Activated naive CD4-positive, alpha-beta T cell (primary cell): ENCODE measurements at places on chromosomes 4 and X.

DNA sequence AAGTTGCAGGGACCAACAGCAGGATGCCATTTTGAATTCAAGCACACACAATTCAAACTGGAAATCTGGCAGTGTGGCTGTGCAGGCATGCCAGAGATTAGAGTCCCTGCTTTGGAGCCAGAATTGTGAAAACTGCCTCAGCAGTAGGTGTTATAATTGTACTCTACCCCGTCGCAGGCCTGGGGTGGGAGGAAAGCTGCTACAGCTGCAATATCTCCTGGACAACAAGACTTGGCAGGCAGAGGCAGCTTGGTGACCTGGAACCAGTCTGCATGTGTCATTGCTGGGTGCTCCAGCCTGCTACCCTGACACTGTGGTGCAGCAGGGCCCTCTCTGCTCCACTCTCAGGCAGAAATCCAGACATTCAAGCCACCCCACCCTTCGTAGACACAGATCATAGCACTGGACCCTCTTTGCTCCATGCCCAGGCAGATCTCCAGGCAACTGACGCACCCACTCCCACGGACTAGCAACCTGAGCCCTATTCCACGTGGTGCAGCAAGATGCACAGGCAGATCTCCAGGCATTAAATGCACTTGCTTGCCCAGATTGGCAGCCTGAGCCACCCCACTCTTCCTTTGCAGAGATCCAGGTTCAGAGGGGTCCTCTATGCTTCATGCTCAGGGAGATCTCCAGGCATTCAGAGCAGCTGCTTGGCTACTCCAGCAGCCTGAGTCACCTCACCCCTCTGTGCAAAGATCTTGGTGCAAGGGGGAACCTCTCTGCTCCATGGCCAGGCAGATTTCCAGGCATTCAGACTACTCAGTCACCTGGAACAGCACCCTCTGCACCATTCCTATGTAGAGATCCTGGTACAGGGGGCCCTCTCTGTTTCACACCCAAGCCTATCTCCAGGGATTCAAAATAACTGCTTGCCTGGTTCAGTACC, 140.5 kb downstream of the LRBA start:
- DNase-seq = no peak

GRCh38 chr4:81512757-81513501, 41.2 kb upstream of the RASGEF1B start:
- DNase-seq = no peak

GRCh38 chr4:107734120-107734519, 14.1 kb upstream of the PAPSS1 start:
- DNase-seq = no peak

DNA sequence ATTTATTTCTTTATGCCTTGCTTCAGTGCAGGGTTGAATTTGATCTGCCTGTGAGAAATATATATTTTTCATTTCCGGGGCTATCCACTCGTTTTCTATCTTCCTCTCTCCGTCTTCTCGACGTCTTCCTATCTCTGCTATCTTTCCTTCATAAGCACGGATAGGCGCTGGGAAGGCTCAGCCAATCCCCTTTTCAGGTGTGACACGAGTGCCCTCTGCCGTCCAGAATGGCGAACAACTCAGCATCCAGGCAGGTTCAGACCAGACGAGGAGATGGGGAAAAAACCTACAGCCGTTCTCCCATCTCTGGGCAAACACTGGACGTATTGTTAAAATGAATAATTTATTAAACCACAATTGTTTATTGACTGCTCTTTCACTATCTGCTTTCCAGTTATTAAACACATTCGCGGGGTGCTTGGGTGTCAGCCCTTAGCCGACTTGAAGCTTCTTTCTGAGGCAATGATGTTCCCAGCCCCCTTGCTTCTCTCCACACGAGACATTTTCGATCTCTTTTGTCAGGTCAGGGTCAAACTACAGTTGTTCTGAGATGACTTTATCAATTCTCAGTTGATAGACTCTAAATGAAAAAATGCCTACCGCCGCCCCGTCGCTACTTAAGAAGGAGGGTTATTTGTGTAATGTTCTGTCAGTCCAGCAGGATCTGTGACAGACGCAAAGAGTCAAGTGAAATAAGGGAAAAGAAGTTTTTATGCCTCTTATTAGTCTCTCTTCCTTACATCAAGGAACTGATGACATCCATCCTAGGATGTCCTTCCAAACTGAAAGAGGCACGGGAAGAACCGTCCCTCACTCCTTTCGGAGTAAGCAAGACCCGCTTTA, 96.3 kb upstream of the NOCT start:
- DNase-seq = no peak

- no peak for DNase-seq
Observed at GRCh38 chrX:112839856-112840255, 775 bp downstream of the AMOT start.

- peak; percentile 40 for DNase-seq
Observed at GRCh38 chr4:140152013-140152703, 1.8 kb downstream of the MAML3 start.

- no peak for DNase-seq
Observed at GRCh38 chr4:74772783-74773182, 21.5 kb downstream of the BTC start.

GRCh38 chr4:140372751-140373327, 607 bp upstream of the SCOC start:
- DNase-seq = no peak

GRCh38 chr4:83019794-83020494, 9.3 kb upstream of the LIN54 start:
- DNase-seq = no peak

DNA sequence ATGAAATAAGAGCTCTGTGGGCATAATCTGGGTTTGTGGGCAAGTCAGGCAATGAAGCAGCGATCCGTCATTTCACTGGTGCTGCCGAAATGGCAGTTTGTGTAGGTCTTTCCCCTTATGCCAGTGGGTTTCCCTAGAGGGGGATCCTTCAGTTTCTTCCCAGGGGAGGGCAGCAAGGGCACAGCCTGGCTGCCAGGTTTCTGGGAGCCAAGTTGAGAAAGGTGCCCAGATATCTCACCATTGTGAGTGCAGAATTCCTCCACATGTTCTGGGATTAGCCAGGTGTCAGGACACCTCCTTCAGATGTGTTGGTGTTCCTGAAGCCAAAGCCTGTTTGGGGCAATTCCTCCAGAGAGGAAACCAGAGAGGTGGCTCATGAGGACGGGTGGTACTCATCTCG, 28.0 kb downstream of the MSX1 start:
- DNase-seq = no peak

- DNase-seq = no peak
Observed at GRCh38 chrX:129787336-129788055, 7.7 kb downstream of the SASH3 start.

DNA sequence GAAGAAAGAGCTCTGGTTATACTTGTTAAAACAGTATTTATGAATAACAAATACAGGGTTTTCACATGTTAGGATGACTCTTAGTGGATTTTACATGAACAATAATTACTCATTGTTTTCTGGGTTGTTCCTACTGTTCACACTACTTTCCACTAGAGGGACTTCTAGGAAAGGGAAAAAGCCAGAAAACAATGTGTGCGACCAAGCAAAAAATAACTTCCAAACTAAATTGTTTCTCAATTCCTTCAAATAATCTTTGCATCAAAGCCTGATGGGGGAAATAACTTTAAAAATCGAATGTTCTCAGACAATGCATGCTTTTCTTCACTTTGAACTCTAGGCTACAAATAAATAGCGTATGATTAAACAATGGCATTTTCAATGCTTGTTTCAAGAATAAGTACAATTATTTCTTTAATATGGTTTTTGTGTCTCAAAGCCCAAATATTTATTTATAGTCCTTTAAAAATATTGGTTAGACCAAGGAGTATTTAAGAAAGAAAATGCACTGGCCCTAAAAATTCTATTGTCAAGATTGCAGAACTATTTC, 72.1 kb upstream of the ETNPPL start:
- no peak for DNase-seq

- no peak for DNase-seq
Observed at GRCh38 chr4:10579648-10580047, 104.9 kb downstream of the CLNK start.

GRCh38 chr4:102420563-102421398, 75.5 kb upstream of the SLC39A8 start:
- no peak for DNase-seq

- no peak for DNase-seq
Observed at GRCh38 chrX:70504772-70505450, 60.3 kb downstream of the DLG3 start.

DNA sequence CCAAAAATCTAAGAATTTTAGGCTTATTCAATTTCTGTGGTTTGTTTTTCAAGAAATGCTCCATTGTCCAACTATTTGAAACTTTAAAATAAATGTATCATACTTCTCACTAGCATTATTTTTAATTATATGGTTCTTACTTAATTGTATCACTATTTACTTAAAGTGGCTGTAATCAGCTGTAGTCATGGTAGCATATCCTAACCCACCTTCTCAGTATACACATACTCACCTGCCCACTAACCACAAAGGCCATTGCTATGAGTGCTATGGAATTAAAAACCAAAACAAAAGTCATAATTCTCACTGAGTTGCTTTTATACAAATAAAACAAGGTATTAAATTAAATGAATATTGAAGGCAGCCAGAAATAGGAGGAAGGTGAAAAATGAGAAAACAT, 5.0 kb downstream of the FBXO8 start:
- DNase-seq = no peak

- no peak for DNase-seq
Observed at GRCh38 chrX:150185766-150186165, 177.4 kb upstream of the MAMLD1 start.

- DNase-seq = no peak
Observed at GRCh38 chr4:150236626-150237025, 158.4 kb downstream of the DCLK2 start.

- no peak for DNase-seq
Observed at GRCh38 chr4:23120374-23120773, 427.6 kb downstream of the GBA3 start.

DNA sequence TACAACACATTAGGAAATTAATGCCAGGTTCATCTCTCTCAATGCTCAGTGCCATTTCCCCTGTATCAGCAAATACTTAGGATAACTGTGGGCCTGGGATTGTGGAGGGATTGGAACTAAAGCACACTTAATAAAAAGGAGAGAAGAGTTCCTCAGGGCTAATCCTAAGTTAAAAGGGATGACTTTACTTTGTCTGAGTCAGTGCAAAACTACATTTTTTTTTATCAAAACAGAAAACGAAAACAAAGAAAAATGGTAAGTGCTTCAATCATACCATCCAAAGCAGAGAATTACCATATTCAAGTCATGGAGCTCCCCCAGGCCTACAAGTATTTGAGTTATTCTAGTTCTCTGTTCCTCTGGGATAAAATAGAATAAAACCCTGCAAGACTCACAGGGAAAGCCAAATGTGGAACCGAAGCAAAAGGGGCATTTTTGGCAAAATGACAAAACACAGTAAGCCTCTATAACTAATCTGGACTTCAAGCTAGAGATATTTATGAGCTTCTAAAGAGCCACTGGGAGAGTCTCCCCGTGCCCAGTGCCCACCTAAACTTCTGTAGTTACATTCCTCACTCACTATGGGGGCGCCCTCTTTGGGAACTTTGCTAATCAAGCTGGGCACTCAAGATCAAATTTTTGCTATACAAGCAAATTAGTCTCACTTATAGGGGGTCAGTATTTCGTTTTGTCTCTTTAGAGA, 53.4 kb downstream of the PALLD start:
- DNase-seq = no peak

DNA sequence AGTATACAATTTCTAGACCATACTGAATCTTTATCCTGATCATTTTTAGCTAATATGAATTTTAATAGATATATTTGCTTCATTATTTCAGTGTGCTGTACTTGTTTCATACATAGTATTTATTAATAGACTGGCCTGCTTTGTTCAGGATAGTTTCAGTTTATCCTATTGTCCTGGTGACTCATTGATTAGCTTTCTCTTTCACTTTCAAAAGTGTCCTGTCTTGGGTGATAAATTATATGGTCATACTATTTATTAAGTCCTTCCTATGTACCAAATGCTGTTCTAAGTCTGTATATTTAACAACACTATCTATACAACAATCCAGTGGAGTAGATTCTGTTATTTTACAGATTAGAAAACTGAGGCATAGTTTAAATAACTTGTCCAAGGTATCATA, 153.8 kb upstream of the RAPGEF2 start:
- DNase-seq = no peak

GRCh38 chr4:1600211-1600780, 83.8 kb downstream of the FAM53A start:
- DNase-seq = no peak

GRCh38 chr4:7172946-7173345, 19.4 kb upstream of the SORCS2 start:
- DNase-seq = no peak

GRCh38 chrX:64184396-64184795, 21.1 kb downstream of the AMER1 start:
- no peak for DNase-seq

- DNase-seq = no peak
Observed at GRCh38 chrX:18931972-18932371, 51.9 kb downstream of the PHKA2 start.

- DNase-seq = no peak
Observed at GRCh38 chrX:130105244-130105643, 5.1 kb downstream of the ELF4 start.

DNA sequence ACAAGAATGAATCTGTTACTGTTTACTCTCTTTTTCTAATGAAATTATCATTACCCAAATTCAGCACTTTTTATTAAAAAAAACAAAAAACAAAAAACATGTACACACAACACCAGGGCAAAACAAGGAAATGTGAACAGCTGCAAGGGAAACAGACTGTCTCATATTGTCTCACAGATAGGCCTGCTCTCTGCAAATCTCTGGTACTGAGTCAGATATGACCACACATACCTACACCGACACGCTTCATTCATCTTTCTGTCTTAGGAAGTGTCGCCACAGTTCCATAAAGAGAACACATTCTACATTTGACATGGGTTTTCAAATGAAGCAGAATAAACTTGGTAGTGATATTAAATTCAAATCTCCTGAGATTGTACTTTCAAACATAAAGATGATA, 92.2 kb upstream of the GPR34 start:
- no peak for DNase-seq

- no peak for DNase-seq
Observed at GRCh38 chr4:67006791-67007190, 538.5 kb downstream of the CENPC start.

DNA sequence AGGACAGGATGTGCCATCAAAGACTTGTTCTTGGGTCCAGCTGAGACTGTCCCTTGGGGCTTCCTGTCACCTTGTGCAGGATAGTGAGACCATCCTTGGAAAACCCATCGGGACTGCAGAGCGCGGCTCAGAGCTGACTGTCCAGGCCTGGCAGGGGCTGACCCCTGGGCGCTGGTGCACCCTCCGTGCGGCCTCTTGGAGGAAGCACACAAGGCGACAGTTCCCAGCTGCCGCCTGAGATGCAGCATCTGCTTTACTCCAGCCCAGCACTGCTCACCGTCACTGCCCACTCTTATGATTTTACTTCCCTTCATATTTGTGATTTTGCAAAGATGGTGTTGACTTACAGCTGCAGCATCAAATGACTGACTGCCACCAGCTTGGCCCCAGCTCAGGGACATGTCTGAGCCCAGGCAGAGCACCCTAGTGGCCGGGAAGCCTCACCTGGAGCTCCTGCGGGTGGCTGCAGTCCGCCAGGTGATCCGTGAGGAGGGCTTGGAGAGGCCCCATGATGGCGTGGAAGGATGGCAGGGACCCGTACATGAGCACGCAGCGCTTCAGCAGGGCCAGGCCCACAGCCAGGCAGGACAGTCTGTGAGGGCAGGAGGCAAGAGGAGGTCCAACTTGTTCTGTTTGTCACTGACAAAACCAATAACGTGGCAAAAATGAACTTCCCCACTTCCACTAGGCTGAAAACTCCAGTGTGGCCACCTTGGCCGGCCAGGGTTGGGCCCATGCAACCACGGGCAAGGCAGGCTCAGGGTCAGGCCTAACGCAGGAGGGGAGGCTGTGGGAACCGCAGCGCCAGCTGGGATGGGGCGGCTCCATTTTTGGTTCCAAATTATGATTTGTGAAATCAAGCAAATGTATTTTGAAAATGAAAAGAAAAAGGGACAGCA, 21.8 kb downstream of the NOP14 start:
- no peak for DNase-seq
